ENCODE measurements at places on chromosomes 4 and X.

GRCh38 chr4:55032788-55033187, 92.6 kb downstream of the KDR start:
- DNase-seq: no peak

DNA sequence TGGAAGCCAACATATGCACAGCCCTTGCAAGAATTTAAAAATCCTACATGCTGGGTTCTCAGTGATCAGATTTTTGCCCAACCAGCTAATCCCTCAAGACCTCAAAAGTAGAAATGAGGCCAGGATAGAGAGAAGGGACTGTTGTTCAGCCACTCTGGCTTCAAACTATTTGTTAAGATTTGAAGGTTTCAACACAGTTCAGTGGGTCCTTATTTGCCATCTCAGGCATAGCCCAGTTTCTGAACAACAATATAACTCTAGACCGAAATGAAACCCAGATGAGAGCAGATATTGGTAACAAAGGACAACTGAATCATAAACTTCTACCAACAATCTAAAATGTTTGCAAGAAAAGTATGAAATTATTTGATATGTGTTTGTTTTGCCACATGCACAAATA, 237.3 kb downstream of the NR3C2 start:
- DNase-seq: no peak

DNA sequence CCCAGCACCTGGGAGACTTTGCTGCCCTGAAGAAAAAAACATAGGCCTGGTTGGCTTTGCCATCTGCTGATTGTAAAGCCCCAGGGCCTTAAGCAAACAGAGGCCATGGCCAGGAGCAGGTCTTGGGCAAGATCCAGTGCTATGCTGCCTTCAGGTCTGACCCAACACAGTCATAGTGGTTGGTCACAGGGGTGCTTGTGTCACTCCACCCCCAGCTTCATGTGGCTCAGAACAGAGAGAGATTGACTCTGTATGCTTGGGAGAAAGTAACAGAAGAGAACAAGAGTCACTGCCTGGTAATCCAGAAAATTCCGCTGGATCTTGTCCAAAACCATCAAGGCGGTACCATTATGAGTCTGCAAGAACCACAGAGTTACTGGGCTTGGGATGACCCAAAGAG, 24.4 kb upstream of the SMARCA5 start:
- no peak for DNase-seq

- DNase-seq: no peak
These were observed 19.3 kb upstream of the RPL34 start for GRCh38 chr4:108601106-108601505.

DNA sequence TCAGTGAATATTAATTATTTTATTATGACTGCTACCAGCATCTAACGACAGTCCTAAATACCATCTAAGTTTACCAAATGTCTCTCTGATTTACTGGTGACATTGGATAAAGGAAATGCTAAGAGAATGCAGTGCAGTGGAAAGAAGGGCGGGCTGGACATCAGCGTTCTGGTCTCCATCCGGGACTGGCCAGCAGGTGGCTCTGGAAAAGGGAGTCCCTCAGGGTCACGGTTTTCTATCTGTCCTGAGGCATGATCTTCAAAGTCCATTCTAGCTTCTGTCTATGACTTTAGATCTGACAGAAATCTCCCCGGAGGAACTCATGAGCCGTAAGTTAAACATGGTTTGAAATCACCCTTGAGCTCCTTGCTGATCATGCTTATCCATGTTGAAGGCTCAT, 3.3 kb downstream of the TRIM2 start:
- no peak for DNase-seq

- DNase-seq: peak; percentile 76
These were observed 60.8 kb downstream of the ZNF732 start for GRCh38 chr4:244471-244870.

DNA sequence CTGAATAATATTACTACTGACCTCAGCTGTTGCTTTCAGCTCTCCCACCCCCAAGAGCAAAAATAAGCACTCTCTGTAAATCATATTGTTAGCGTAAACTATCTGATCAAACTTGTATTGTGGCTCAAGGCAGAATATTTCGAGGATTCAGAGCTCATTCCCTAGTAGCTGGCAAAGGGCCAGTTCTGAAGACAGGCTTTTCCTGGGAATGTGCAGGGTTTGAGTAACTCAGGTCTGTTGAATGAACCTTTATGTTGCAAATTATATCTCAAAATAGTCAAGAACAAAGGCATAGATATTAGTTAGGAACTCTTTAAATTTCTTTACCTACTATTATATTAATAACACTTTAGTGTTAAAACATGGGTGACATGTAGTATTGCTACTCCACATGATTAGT, 454.9 kb downstream of the CCSER1 start:
- no peak for DNase-seq

DNA sequence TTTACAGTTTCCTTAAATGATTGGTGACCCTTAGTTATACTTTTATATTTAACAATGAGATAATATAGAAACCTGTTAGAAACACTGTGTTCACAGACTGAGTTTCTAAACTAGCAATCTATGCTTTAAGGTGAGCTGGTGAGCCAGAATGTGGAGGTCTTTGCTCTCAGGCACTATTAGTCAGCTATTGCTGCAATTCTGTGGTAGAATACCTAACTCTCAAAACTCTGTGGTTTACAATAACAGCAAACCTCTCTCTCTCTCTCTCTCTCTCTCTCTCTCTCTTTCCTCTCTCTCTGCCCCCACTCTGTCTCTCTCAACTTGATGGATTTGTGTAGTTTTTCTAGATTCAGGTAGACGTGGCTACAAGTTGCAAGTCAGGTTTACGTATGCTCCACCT, 17.6 kb upstream of the LCORL start:
- no peak for DNase-seq

GRCh38 chr4:150982557-150983233, 32.4 kb downstream of the LRBA start:
- DNase-seq: no peak

DNA sequence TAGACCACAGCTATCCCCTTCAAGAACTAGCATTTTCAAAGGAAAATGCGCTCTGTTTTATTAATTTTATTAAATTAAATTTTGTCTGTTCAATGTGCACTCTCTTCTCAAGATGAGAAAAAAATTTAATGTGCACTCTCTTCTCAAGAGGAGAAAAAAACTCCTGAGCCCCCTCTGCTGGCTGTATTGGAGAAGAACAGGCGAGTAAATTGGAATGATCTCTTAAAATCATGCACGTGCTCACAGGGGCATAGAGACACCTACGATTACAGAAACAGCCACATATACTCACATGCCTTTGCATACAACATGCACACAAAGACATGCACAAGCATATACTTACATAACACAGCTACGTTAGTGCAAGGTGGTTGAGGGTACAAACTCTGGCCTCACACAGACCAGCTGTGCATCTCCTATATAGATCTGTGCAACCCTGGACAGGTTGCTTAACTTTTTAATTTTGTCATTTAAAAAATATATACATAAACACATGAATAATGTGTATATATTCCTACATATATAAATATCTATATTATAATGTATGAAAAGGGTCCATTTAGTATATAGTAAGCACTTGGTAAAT, 176.2 kb upstream of the CXorf66 start:
- DNase-seq: peak; percentile 13

GRCh38 chr4:61648264-61648663, 448.1 kb downstream of the ADGRL3 start:
- DNase-seq: no peak

GRCh38 chrX:42241421-42241820, 318.1 kb upstream of the CASK start:
- no peak for DNase-seq

- DNase-seq: no peak
These were observed 775.4 kb downstream of the STPG2 start for GRCh38 chr4:97367878-97368277.

DNA sequence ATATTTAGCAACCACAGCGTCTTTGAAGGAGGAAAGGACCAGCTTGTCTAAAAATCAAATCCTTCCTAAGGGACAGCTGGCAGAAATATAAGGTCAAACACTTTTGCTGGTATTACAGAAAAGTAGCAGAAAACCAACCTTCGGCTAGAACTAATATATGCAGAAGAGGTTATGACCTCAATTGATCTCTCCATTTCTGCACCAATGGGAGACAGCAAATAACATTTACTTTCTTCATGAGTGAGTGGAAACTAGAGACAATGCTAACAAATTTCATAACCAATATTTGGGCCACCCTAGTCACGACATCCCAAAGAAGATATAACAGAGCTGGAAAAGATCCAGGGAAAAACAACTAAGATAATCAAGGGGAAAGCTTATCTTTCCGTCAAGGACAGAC, 247.0 kb upstream of the FTHL17 start:
- no peak for DNase-seq

- no peak for DNase-seq
These were observed 21.4 kb downstream of the PLAC8 start for GRCh38 chr4:83093060-83093640.

DNA sequence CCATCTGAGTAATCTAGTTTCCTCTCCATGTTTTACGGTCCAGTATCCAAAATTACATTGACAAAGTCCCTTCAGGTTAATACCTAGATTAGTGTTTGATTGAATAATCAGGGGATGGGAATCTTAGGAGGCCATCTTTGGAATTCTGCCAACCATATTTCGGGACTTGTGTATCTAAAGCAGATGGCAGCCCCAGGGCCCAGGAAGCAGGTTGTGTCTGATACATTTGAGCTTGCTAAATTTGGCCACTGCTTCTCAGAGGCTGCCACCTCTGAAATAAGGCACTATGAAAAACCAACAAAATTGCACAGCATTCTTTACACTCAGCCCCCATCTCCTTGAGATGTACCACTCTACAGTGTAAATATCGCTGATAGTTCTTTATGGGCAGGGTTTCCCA, 102.1 kb downstream of the ASB9 start:
- DNase-seq: no peak

GRCh38 chrX:155056471-155056870, 14.5 kb downstream of the CMC4 start:
- peak; percentile 25 for DNase-seq

- DNase-seq: no peak
These were observed 49.5 kb downstream of the CD99L2 start for GRCh38 chrX:150848914-150849365.

DNA sequence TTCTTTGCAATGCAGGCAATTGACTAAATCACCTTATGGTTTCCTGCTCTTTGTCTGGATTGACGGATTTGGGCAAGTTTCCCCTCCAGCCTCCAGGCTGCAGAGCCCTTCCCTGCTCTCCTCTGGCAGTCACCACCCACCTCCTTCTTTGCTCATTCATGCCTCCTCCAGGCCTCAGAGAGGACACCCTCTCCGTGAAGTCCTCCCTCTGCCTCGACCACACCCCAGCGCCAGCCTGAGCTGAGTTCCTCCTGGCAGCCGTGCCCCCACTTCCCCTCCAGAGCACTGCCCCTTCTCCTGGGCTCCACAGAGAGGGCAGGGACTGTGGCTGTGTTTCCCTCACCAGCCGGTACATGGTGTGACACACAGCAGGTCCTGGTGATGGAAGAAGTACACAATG, 53.7 kb downstream of the DCTD start:
- no peak for DNase-seq
